ENCODE measurements at places on chromosomes 1 and 21. TPM values are rescaled to one million over a fixed set of nuclear protein-coding genes. Genes with fewer than 3 reads are reported as not detected.

Gene GSTM5
- 23.3 TPM for total RNA-seq

Gene MPL
- total RNA-seq = not detected

- H3K4me3 ChIP-seq = no peak overlapping the region
- no peaks in the 10 kb centered on the region for H3K4me1 ChIP-seq
- H3K27ac ChIP-seq = no peak overlapping the region
Observed at GRCh38 chr1:15038232-15039016, 115.1 kb upstream of the TMEM51 start.

DNA sequence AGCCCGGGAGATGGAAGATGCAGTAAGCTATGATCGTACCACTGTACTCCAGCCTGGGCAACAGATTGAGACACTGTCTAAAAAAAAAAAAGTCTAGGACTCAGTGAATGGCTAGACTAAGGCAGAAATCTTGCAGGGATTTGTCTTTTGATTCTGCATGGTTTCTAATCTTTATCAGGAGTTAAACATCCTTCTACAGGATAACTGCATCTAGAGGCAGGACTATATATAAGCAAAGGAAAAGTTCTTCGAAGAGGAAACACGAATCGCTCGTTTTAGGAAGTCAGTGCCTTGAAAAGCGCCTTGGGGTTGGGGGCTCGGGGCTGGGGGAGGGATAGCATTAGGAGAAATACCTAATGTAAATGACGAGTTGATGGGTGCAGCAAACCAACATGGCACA, 602 bp upstream of the UFC1 start:
- peaks cover 2% of the 10 kb centered on the region for H3K36me3 ChIP-seq
- H3K4me3 ChIP-seq = peak overlapping the region; percentile 76
- H3K4me1 ChIP-seq = no peaks in the 10 kb centered on the region
- DNase-seq = no peak
- peak overlapping the region; percentile 91 for H3K27ac ChIP-seq
